ENCODE measurements at places on chromosomes 11 and 22. TPM values are rescaled to one million over a fixed set of nuclear protein-coding genes. Genes with fewer than 3 reads are reported as not detected.

SYT8 gene
- 0.32 TPM for total RNA-seq

SCUBE2 gene
- 0.37 TPM for total RNA-seq

ALDH3B1 gene
- total RNA-seq: 126 TPM

OMP gene
- total RNA-seq: not detected

SAA1 gene
- total RNA-seq: 3.4 TPM

MYEOV gene
- total RNA-seq: 119 TPM

ZMAT5 gene
- 19.5 TPM for total RNA-seq

KCNQ1 gene
- 0.76 TPM for total RNA-seq

PHF21B gene
- 1.0 TPM for total RNA-seq

NAV2 gene
- total RNA-seq: 33.0 TPM

POTEH gene
- total RNA-seq: not detected

TRPC6 gene
- total RNA-seq: 1.2 TPM

VWCE gene
- 0.97 TPM for total RNA-seq

TRIM48 gene
- total RNA-seq: not detected

CRYBB2 gene
- not detected for total RNA-seq

SGSM1 gene
- 0.79 TPM for total RNA-seq

LDHAL6A gene
- total RNA-seq: not detected

TRIM6 gene
- total RNA-seq: 8.5 TPM

IGSF9B gene
- 3.1 TPM for total RNA-seq

CARD16 gene
- 0.25 TPM for total RNA-seq

OR4A16 gene
- not detected for total RNA-seq

ARHGAP1 gene
- total RNA-seq: 57.6 TPM

ATXN10 gene
- 106 TPM for total RNA-seq

ARVCF gene
- 1.9 TPM for total RNA-seq

TSPAN18 gene
- 3.2 TPM for total RNA-seq

SUN2 gene
- total RNA-seq: 39.1 TPM

DGCR6 gene
- total RNA-seq: 2.0 TPM

SLCO2B1 gene
- 3.6 TPM for total RNA-seq

NCF4 gene
- total RNA-seq: not detected

SYT9 gene
- 0.18 TPM for total RNA-seq

TMEM45B gene
- not detected for total RNA-seq

POU2AF2 gene
- total RNA-seq: not detected

SORL1 gene
- 1.8 TPM for total RNA-seq

OTOG gene
- not detected for total RNA-seq

SLC6A5 gene
- total RNA-seq: not detected

All from A549 treated with Hydrocortisone at 1 μM for 4 hours (cell line).